CD4-positive, alpha-beta T cell treated with Interleukin-2 at 100 ng/mL for 4 hours (primary cell): ENCODE measurements at places on chromosomes 2 and 18.

DNA sequence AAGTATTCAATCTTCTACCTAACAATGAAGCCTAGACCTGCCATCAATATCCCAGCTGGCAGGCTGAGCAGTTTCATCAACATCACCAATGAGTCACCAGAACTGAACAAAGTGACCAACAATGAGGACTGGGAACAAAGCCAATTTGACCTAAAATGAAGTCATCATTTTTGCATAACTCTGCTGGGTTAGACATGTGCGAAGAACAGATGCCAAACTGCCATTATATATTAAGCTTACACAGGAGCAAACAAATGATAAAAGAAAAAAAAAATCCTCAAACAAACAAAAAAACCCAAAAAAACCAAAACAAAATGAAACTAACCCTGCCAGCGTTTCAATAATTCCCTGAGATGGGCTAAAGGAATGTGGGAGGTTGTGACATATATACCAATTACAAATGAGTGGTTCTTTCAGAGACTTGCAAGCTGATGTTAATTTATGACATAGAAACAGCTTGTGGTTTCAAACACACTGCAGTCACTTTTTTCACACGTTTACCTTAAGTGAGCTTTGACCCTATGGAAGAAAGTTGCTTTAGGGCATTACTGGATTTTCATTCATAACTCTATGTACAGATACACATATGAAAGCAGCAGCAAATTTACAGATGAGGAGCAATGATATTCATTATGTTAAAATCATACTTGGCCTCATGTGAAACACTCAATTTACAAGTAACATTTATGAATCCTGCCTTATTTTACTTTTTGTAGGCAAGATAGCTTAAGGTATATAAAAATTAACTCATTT, 56.9 kb upstream of the CCDC141 start:
- DNase-seq: peak; percentile 15

DNA sequence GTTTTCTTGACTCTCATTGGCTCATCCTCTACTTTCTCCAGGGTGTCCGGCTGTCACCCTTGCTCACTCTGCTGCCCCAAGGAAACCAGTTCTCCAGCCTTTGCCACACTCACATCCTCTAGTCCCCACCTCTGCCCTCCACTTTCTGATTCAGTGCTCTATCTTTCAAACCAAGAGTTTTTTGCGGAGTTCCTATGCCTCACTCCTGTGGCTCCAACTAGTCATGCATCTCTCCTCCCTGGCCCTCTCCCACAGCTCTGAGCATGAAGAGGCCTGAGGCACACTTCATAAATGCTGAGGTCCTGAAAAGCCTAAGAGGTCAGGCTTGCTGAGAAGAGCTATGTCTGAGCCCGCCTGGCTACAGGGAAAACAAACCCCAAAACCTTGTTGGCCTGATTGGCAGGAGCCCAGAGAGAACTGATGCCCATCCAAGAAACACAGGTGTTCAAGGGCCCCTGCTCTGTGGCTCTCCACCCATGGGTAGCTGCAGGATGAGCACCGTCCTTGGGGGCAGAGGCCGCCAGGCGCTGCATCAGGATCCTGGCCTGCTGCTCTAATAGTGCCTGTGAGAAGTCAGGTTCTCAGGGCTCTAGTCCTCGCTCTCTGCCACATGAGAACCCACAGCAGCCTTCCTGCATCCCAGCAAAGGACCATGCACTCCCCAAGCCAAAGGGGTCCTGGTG, 42.1 kb downstream of the HS1BP3 start:
- DNase-seq: no peak

DNA sequence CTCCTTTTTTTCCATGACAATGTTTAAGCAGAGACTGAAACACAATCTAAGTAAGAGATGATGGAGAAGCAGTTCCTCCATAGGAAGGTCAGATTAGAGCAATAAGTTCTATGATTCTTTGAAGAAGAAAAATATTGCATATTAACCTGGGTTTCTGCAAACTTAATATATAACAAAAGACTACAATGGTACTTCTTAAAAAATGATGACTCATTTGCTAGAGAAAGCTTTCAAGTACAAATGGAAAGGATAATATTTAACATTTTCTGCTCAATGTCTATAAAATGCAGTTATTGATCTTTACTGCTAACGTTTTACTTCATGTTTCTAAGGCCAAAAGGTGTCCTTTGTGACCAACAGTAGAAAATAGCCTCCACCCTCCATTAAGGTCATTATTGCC, 158.6 kb downstream of the DOCK10 start:
- no peak for DNase-seq

DNA sequence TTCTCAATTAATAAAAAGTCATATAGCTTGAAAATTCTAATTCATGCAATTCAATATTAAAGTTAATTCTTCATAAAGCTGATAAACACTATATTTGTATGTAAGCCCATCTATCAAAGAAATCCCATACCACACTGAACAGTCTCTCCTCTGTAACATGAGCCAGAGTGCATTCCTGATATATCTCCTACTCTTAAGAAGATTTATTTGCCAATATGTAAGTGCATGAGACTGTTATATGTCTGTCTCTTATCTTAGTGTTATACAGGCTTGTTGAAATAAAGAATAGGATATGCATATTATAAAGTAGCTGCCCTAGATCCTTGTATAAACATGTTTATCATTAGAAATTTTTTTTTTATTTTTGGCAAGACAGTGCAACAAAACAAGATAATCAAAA, 40.4 kb upstream of the TTC32 start:
- no peak for DNase-seq

DNA sequence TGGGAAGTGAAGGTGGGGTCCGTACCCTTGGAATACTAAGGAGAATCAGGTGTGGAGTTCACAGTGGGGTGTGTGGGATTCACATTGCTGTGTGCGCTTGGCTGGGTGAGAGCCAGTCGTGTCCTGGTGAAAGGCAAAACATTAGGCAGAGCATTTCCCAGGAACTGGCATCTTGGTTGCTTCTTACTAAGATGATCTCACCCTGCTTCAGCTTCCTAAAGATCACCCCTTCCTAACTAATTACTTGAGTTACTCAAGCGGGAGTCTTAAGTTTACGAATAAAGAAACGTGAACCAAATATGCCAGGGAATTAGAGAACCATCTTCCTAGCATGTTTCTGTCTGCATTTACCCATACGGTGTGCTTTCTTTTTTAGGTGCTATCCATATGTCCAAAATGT, 122.9 kb downstream of the NCK2 start:
- DNase-seq: no peak

DNA sequence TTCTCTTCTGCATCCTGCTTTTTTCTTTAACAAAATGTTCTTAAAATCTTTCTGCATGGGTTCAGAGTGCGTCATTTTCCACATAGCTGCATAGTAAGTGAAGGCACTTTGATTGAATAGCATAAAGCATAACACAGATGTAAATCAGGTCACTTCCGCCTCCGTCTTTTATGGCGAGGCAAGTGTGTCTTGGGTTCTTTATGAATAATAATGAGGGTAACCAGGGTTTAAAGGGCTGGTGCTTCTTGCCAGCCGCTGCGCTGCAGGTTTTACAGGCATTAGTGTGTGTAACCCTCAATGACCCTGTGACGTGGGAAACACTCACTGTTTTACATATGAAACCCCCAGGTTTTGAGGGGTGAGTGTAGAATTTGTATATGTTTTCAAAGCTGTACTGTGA, 164.2 kb downstream of the MYT1L start:
- no peak for DNase-seq

DNA sequence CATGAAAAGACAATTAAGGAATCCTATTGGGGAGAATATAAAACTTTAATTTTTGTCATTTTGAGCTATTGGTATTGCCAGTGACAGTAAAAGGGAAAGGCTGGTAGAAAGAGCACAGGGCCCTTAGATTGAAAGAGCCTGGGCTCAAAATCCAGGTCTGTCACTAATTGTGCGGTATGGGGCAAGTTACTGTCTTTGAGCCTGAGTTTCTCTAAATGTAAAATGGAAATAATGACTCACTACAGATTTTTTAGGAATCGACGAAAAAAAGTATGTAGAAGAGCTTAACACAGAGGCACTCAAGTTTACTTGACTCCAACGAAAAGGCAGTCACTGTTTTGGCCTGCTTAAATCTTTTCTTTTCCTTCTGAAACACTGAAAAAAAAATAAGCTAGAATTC, 7.0 kb downstream of the NDUFV2 start:
- no peak for DNase-seq

DNA sequence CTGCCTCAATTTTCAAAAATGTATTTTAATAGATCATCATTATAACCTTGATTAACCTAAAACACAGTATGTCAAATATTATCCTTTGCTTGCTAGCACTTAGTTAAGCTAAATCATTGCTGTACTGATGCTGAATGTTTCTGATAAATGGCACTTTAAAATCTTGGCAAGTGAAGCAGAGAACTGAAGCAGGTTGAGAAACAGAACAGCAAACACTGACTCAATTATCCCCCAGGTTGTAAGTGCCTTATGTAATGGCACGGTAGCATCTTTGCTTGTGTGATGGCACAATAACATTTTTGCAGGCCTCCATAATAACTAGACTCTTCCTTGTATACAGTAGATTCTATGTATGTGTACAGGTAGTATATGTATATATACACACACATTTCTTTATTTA, 33.8 kb downstream of the ARHGAP15 start:
- DNase-seq: no peak

DNA sequence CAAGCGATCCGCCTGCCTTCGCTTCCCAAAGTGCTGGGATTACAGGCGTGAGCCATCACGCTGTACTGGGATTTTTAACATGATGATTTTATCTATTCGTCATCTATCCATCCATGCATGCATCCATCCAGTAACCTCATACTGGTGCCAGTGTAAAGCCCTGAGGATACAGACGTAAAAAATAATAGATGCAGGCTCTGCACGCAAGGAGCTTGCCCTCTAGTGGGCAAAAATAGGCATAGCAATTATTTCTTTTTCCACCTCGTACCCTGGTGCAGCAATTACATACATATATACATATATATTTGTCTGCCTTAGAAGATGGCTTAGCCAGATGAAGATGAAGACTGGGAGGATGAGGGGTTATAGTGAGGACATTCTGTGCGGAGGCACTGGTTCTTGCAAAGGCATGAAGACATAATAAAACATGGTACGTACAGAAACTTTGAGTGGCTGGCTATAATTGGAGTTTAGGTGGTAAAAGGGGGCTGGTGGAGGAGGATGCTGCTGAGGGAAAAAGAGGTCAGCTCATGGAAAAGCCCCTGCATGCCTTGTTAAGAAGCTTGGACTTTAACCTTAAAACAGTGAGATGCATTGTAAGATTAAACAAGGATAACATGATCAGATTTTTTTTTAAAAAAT, 19.6 kb upstream of the RPIA start:
- peak; percentile 64 for DNase-seq
